Dermis lymphatic vessel endothelial cell (primary cell): ENCODE measurements at places on chromosomes 7 and 10. TPM values are rescaled to one million over a fixed set of nuclear protein-coding genes. Genes with fewer than 3 reads are reported as not detected.

The NPFFR1 gene
- total RNA-seq, result not detected in 2 replicates

The HPS1 gene
- total RNA-seq, result 22.7 and 26.9 TPM in 2 replicates

The BMPR1A gene
- 0.34 and 0.98 TPM in 2 replicates for total RNA-seq

The PON3 gene
- 0.09 and 0.11 TPM in 2 replicates for total RNA-seq

The ADRA2A gene
- total RNA-seq, result under 0.01 TPM in 2 replicates

The PTF1A gene
- not detected in 2 replicates for total RNA-seq

The DEPP1 gene
- total RNA-seq, result 104 and 241 TPM in 2 replicates

The NPC1L1 gene
- total RNA-seq, result not detected in 2 replicates

The C10orf53 gene
- total RNA-seq, result not detected in 2 replicates

The DOCK4 gene
- total RNA-seq, result 65.9 and 71.8 TPM in 2 replicates

The MKI67 gene
- 3.4 and 3.6 TPM in 2 replicates for total RNA-seq

The VWC2 gene
- total RNA-seq, result not detected in 2 replicates

The SFRP5 gene
- total RNA-seq, result not detected in 2 replicates
